ENCODE measurements at places on chromosomes 12 and 14.

DNA sequence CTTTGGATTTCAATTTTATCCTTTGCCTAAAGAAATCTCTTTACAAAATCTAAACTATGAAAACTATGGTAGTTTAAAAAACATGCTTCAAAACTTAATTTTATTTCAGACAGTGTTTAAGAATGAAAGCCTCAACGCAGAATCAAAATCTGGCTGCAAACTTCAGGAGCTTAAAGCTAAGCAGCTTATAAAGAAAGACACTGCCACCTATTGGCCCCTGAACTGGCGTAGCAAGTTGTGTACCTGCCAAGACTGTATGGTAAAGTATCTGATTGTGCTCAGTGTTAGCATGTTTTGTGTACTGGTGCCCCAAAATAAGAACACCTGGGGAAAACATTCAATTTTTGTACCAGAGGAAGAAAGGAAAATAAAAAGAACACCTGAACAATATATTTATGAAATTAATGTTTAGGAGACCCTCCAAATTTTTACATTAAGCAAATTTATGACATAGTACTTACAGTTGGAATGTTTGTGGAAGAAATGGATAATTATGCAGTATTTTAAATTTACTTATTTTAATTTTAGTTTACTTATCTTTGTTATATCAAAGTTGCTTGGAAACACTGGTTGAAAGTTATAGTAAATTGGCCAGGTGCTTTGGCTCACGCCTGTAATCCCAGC is 12.2 kb downstream of the UBR7 start:
- no peak for DNase-seq

- no peak for DNase-seq
Observed at GRCh38 chr12:112447106-112447505, 28.4 kb downstream of the PTPN11 start.

DNA sequence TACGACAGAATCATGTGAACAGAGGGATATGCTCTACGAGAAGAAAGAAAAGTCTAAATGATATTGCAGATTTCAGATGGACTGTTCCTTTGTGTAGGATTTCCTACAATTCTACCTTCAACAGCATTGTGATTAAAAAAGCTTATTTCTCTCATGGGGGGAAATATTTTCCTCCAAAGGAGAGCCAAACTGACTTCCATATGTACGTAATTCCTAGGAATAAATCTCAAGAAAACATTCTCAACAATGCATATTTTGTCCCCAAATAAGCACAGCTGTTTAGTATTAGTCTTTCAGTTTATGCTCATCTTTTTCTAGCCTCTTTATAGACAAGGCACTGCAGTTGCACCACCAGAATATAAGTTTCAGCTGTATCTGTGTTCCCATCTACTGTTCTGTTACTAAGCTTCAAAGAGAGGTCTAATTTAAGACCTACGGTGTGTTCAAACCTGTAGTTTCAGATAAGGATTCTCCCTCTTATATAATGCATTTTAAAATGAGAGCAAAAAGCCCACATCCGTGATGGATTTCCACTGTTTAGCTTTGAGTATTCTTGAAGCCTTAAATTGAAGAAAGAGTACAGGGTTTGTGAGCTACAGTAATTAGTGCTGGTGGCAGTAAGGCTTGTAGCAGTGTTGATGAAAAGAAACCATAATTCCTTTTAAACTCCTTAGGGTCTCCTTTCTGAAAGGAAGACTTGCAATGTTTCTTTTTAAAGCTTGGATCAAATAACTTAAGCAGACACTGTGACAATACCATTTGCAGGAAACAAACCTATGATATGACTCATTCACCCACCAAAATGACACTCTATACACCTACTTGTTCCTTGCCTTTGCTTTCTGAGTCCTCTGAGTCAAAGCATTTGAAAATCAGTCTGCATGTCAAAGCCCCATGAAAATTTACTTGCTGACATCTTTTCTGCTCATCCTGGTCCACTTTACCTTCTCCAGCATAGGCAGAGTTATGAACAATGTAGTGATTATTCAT is 754.1 kb downstream of the NOVA1 start:
- DNase-seq: no peak

DNA sequence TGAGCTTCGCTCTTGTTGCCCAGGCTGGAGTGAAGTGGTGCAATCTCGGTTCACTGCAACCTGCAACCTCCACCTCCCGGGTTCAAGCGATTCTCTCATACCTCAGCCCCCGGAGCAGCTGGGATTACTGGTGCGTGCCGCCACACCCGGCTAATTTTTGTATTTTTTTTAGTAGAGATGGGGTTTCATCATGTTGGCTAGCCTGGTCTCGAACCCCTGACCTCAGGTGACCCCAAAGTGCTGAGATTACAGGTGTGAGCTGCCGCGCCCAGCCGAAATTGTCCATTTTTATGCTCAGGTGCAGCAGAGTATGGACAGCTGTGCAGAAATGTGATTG is 19.2 kb upstream of the CYP46A1 start:
- DNase-seq: no peak

DNA sequence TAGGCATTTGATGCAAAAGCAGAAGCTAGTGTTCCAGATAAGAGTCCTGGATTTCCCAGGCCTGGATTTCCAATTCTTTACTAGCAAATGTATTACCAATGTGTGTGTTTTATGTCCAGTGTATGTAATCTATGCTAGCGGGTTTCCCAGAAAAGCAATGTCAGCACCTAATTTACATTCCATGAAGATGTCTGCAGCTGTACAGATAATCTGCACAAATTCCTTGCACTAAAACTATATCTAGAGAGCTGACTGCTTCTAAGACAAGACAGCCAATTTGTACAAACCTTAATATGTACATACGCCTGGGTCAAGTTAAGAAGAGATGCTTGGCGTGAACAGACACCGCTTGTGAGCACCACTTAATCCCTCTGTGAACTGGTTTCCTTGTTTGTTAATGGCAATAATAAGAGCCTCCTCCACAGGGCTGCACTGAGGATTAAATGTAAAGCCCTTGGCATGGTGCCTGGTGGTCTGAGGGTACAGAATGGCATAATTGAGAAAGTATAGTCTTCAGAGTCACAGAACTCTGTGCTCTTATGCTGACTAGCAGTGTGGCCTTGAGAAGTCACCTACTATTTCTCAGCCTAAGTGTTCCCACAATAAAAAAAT is 185.6 kb downstream of the EPS8 start:
- no peak for DNase-seq

GRCh38 chr12:100913872-100914592 is 119.5 kb downstream of the ANO4 start:
- no peak for DNase-seq

DNA sequence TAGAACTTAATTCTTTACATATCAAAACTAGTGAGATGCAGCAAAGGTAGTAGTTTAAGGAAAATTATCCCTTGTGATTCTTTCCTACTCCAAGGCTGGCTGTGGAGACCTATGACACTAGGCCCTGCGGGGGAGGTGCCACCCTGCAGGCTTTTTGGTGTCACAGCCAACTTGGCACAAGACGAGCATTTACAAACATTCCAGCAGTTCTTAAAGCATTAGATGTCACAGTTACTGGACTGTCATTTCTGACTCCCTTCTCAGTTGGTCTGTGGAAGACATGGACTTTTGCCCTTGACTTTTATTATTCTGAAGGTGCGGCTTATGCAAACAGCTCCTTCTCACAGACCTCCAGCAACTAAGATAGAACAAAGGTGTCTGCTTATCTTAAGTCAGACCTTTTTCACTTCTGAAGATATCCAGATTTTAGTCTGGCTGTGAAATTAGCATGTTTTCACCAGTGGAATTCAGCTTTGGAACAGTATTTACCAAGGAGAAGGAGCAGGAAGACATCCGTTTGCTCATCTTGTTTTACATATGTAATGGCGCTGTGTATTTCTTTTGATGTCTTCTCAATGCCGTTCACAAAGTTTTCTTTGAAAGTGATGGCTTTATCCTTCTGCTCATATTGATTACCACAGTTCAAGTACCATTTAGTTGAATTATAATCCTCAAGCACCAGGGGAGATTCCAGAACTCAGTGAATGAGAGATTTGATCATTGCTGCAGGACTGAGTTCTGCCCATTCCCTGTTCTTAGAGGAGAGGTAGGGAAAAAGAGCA is 17.9 kb downstream of the SRGAP1 start:
- no peak for DNase-seq
